ENCODE measurements at places on chromosomes 16 and 17.
A peak's percentile ranks its signal among the peaks of the same experiment; 100 is the strongest.

DNA sequence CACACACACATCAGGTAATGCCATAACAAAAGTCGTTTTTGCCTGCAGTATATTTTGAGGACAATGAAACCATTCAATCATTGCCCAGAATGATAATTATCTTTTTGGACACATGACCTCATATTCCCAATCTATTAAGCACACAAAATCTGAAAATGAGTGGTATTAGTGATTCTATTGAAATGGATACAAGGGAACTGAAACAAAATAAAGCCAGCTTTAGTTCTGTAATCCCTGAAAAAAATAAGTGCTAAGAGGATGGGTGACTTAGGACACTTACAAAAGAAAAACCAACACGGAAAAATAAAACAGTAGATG, 128.3 kb upstream of the MAF start:
- DNase-seq: no peak

- DNase-seq: no peak
Measured at GRCh38 chr17:35019386-35020179, 39.3 kb downstream of the LIG3 start.

GRCh38 chr16:80893686-80894085, 89.3 kb upstream of the CDYL2 start:
- no peak for DNase-seq

- DNase-seq: no peak
Measured at GRCh38 chr16:12744860-12745259, 58.8 kb downstream of the CPPED1 start.

- DNase-seq: peak; percentile 90
Measured at GRCh38 chr17:29591737-29592608, 959 bp upstream of the ANKRD13B start.

GRCh38 chr17:80441133-80441578, 26.2 kb downstream of the ENDOV start:
- peak; percentile 34 for DNase-seq

DNA sequence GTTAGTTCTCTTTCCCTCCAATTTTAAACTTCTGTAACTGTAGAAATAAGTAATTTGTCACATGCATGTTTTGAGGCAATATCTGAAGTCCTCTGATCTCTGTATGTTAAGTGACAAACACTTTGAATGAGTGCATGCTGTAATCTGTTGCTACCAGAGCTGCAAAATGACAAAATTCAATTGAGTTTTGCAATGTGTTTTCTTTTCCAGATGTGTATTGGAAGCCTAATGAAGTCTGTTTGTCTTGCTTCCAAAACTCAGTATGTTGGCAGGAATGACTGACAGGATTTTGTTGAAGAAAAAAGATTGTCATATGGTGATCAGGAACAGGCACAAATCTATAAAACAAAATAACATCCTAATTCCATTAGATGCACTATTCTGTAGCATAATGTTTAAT, 561.6 kb upstream of the CDH8 start:
- no peak for DNase-seq

DNA sequence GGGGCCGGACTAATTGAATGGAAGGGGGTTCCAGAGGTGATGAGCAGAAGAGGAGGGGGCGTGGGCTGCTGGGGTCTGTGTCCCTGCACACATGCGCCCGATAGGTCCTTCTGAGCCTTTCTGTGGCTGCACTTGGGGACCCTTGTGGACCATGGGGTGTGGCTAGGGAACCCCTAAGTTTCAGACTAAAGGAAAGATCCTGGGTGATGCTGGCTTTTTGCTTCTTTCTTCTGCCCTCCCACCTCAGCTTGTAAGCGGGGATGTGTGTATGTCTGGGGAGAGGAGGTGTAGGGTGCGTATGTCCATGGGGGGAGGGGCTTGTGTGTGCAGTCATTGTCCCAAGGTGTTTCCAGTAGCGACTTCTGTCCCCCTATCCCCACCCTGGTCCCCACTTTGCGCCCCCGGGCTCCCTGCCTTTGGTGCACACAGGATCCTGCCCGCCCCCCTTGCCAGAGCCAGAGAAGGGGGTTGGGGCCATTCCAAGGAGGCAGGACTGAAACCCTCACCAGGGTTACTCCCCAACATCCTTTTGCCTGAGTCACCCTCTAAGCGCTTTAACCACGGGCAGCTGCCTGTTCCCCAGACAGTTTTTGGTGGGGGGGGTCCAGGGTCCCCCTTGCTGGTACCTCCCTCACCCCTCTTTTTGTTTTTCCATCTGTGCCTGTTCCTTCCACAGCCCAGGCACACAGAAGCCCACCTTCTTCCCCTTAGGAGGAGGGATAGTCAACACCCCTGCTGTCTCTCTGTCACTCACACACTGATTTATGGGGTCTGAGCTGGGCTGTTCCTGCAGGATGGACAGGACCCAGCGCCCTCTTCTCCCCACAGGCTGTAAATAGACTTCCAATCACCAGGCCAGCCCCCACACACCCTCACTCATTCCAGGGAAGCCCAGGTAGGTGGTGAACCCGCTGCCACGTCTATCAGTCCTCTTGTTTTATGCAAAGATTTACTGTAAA, 83.2 kb downstream of the ARHGAP23 start:
- no peak for DNase-seq
